ENCODE measurements at places on chromosomes 3 and 15.

DNA sequence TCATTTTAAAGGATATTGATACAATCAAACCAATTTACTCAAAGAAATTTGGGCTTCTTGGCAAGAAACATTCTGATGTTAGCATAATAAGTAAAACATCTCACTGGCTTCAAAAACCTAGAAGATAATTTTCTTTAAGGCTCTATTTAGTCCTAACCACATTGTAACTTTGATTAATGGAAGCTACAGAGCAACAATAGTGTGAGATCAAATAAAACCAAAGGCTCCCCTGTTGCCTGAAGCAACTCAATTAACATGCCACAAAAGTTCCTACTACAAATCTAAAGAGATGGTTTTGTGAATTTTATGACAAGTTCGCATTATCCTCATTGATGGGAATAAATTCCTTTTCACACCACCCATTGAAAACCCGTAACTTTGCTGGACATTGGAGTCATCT is 5.9 kb downstream of the DPH6 start:
- ATAC-seq: no peak

DNA sequence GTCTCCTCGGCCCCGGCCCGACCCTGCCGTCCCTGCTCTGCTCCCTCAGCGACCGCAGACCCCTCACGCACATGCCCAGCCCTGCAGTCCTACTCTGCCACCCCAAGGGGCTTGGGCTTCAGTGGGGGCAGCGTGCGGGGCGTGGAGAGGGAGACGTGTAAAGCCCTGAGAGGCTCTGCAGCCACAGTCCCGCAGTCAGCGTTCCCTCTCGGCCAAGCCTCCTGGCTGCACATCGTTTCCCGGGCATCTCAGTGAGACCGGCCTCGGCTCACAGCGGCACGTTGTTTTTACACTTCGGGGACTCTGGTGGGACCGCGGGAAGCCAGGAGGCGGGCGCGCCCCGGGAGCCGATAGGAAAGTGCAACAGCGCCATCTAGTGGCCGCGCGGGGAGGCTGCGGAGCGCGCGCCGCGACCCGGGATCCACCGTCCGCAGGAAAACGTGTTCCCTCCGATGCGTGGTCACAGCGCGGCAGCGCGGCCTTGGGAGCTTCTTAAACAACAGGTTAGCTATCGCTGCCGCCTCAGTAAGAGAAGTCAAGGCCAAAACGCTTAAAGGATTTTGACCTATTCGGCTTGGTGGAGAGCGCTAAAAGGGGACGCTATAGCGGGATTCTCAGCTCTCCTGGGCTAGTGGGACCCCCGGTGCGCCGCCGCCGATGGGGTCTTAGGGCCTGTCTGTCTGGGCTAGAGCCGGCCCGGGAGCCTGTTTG is 226.8 kb upstream of the IGF1R start:
- no peak for ATAC-seq

DNA sequence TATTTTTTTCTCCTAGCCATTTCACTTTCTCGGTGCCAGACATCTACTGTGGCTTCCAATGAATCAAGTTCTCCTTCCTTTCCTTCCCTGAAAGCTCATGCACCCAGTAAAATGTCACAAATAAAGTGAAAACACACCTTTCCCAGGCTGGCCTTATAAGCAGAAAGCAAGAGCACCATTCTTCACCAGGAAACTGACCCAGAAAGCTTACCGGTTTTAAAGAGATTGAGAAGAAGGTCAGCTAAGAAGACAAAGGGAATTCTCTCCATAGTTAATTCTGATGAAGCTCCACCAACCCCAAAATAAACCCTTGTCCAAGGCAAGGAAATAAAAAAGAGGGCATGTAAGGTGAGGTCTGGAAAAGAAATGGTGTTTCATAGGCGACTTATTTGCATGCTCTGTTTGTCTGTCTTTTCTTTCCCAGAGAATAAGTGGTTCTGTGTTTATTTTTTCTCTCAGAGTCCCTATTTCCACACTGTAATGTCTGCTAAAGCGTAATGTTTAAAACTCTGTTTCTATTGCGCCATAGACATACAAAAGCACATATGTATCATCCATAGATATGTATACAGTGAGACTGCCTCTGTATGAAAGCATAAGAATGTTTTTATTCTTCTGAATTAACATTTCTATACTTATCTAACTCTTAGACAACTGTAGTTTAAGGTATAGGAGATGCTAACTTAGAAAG is 2.8 kb downstream of the LSAMP start:
- ATAC-seq: no peak

DNA sequence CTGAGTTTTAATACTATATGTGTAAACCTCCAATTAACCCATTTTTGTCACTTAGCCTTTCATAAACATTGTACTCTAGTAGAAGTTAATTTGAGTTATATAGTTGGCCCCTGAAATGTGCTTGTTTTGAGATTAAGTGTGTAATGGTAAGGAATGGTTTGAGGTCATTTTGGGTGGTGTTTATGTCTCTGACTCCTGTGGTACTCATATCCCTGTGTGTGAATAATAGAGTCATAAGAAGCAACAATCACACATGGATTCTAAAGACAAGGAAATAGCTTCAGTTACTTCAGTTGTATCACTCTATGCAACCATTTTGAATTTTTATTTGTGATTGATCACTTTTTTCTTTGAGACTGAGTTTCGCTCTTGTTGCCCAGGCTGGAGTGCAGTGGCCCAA is 408.5 kb downstream of the MFSD1 start:
- no peak for ATAC-seq

DNA sequence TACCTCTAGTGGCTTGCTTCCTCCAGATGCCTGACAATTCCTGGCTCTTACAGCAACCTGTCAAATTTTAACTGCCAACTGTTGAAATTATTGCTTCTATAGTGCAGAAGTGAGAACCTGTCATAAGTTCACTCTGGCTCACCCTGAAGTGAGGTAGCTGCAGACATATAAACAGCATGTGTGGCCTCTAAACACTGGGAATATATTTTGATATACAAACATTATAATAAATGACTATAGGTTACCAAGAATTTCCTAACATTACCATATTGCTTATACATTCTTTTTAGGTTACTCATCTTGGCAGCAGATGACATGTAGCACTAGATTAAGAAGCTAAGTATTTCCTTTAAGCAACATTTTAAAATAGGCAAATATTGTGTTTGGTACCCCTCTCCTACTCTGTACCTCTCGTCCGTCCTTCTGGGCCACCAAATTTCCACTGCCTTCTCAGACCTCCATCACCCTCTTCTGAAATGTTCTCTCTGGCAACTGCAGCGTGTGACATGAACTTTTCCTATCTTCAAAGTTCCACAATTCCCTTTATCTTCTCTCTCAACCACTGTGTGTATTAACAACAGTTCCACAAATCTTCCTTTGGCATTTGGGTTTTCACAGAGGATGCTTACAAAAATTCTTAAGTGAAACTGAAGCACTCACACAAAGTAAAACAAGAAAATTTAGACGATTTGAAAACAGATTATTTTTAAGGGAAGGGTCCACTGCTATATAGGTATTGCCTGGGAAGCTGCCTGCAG is 15.3 kb upstream of the XXYLT1 start:
- no peak for ATAC-seq

DNA sequence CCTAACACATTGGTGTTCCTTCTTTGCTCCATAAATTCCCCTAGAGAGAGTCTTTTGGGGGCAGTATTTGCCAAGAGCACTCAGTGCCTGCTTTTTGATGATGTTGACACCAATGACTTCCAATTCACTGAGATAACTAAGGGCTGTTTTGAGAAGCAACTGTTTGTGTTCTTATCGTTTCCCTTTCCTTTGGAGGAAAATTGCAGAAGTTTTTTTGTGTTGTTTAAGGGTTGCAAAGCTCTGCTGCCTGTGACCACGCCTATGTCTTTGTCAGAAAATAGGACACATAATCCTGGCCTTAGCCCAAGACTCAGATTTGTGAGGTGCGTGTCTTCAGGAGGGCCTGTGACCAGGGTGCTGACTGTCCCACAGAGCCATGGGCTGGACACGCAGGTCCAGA is 99.6 kb downstream of the FAM43A start:
- ATAC-seq: no peak

DNA sequence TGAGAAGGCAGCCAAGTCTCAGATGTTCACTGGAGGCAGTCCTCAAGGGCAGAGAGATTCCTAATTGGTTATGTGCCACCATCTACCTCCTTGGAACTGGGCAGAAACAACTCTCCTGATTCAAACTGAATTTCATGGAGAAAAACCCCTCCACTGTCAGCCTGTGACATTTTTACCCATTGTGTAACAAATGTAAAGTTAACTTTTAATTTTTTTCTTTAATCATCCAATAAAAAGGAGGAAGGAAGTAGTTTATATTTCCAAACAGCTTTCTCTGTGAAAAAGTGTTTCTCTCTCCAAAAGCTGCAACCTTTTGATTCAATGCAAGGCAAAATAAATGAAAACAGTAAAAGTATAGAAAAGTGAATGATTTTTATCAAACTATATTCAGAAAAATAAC is 510 bp upstream of the COLQ start:
- no peak for ATAC-seq

Measured in activated CD4-positive, CD25-positive, alpha-beta regulatory T cell treated with anti-CD3 and anti-CD28 coated beads, Interleukin-2, amount 50 U/mL, for 24 hours (primary cell).